ENCODE measurements at places on chromosomes 13 and 19. TPM values are rescaled to one million over a fixed set of nuclear protein-coding genes. Genes with fewer than 3 reads are reported as not detected.

- DNase-seq, result peak; percentile 52
Observed at GRCh38 chr19:18519962-18520847, 1.7 kb downstream of the ELL start.

GRCh38 chr19:45526143-45526542 is 18.9 kb downstream of the VASP start:
- no peak for DNase-seq

GRCh38 chr13:92900446-92900845 is 326.2 kb upstream of the GPC6 start:
- DNase-seq, result no peak

DNA sequence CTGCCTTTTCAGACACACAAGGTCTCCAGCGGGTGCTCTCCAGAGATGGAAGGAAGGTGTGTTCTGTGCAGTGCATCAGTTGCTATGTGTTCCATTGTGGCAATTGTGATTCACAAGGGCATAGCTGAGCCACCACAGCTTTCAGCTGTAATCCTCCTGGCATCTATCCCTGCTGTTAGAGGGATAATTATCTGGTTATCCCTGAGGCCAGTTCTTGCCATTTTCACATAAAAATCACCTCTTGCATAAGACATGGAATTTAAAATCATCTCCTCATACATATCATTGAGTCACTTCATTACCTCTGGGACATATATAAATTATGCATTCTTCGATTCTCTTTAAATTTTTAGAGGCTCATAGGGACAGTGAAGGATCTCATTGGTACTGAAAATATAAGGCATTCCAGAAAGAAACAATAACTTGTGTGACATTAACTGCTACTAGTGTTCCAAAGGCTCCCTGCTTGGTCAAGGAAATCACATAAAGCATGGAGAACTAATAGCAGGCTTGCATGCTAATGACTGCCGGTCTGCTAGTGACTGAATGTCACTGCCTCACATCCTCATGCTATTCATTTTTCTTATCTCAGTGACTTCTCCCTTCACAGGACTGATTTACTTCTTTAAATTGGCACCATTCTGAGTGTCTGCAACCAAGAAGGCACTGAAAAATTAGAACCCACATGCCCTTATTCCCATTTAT is 214.0 kb downstream of the ENOX1 start:
- no peak for DNase-seq

DNA sequence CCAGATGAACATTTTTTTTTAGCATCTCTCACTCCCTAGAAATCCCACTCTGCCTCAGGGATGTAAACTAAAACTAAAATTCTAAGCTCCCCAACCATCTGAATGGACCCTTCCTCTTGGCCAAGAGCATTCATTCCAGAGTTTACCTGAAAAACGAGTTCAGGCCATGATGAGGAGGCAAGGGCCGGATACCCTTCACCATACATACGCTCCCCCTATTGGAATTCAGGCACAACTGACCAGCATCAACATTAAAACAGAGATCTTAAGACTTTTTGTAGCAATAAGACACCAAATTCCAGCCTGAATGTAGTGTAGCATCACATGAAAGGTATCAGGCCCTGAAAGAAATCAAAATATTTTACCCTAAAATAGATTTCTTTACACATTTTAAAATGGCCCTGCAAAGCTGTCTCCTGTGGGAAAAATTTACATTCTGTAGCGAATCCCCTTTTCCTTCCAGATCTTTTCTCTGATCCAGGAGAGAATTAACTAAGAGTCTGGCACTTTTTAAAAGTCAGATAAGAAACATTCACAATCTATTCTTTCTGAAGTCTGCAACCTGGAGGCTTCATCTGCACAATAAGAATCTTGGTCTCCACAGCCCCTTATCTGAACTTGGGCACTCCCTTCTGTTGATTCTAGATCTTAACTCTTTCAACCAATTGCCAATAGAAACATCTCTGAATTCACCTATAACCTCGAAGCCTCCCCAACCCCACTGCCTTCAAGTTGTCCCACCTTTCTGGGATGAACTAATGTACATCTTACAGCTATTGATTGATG is 888.5 kb downstream of the UQCRFS1 start:
- DNase-seq, result no peak

DNA sequence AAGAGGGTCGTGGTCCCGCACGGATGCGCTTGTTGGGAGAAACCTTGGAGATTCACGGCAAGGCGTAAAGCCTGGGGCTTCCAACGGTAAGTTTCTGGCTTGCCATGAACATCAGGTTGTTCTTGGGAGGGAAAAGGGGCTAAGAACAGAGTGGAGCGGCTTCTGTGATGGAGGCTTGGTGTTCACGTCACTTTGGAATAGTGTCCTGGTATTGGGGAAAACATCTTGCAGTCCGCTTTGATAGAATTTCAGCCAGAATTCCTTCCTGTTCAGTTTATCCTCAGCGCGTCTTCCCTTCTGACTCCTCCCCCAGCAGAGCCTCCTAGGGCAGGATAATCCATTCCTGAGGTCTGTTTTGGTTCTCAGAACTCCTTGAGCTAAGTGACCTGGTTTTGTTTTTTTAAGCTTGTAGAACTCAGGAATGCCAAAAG is 2.0 kb downstream of the KCTD15 start:
- no peak for DNase-seq

GRCh38 chr13:21529146-21529893 is 70.2 kb upstream of the ZDHHC20 start:
- no peak for DNase-seq

- DNase-seq, result no peak
Observed at GRCh38 chr13:94254737-94255136, 224.7 kb downstream of the DCT start.

DNA sequence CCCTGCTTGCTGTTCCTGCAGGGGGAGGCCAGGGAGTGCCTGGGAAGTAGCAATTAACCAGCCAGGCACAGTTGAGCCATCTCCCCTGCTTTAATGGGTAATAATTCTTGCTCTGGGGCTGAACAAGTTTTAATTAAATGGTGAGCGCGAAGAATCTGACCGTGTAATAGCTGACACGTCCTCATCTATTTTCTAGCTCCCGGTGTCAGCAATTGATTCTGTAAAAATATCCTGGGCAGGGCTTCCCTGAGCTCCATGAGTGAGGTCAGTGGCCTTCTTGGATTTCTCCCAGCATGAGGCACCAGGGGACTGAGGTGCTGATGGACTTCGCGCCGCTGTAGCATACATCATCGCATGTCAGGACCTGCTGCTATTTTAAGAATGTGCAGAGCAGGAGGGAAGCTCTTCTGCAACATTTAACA is 26.9 kb downstream of the SIPA1L3 start:
- DNase-seq, result no peak

DNA sequence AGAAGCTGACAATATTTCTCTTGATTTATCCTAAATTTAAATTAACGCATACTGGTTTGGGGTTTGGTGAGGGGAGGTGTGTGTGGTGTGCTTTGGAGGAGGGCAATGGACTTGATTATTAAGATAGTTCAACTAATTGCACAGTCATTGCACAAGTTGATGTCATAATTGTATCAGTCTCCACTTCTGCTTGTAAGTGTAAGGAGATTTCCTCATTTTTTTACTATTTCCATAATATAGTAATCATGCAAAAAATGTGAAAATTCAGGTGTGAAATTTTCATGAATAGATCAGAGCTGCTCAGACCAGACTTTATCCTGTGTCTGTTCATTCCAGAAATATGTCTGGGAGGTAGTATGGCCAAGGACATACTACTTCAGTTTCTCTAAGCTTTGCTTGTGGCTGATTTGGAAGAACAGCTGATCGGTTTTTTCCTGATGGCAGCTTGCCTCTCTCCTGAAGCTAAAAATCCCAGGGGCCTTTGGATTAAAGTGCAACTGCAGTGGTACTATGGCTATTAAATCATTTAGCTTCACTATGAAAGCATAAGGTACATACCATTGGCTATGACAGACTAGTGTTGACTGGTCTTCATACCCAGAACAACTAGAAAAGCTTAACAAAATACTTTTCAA is 201.8 kb upstream of the MIR17HG start:
- no peak for DNase-seq

GRCh38 chr13:59531571-59532091 is 632.1 kb downstream of the DIAPH3 start:
- peak; percentile 55 for DNase-seq

GRCh38 chr13:78759704-78760103 is 100.7 kb upstream of the OBI1 start:
- no peak for DNase-seq

DNA sequence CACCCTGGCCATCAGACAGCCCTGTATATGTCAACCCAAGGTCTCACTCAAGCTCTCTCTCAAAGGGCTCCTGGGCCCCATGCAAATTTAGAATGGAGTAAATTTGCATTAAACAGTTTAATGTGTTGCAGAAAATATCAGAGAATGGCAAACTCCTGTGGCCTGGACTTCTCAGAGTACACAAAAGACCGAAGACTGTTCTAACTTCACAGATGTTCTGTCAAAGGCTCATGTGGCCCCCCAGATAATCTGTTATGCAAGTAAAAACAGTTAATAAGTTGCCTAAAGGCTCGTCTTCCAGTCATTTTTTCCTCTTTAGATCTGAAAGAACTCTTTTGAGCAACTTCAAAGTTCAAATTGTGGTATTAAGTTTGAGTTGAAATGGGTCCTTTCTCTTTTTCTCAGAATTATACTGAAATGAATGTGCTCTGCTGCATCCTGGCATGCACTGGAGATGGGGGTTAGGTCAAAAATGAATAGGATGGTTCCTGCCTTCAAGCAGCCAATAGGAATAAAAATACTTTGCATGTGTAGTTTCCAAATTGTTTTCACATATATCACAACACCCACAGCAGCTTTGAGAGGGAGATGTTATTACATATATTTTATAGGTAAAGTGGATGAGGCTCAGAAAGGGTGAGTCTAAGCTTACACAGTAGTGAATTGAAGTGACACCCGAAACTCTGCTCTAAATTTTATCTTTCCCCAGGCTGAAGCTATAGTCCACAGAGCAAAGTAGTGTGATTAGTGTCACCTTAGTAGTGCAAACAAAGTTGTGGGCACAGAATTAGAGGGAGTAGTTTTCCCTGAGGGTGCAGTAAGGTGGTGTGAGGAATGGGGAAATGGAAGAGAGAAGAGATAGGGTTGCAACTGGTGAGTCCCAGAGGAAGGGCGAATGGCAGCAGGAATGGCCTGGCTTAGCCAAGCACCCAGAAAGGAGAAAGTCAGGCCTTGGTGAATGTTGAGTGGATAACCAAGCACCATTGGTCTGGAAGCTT is 205.0 kb upstream of the RFC3 start:
- DNase-seq, result no peak

DNA sequence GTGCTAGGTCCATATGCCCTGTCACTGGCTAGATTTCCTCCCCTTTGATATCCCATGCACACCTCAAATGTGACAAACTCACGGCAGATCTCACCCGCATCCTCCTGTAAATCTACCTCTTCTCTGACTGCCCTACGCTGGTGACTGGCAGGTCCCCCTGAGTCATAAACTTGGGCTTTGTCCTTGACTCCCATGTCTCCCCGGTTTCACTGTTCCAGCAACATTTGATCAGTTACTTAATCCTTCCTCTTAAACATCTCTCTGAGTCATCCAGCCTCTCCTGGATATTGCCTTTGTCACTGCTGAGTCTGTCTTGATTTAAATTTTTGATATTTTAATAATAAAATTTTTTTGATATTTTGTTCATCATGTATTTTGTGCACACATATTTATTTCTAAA is 26.5 kb downstream of the FAM216B start:
- DNase-seq, result no peak

DNA sequence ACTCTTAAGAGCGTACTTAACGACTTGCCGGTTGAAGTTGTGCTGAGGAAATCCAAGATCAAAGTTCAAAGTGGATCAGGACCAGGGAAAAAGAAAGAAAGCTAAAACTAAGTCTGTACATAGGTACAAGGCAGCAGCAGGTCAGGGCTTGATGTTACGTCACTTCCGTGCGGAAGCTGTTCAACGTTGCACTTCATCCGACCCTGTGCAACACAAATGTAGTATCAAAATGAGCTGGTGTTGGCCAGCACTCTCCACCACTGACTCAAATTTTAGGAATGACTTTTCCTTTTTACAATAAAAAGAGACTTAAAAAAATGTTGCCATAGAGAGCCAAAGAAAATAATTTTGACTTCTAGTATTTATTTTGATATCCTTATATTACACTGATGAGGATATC is 1315.4 kb downstream of the EFNB2 start:
- no peak for DNase-seq

- DNase-seq, result no peak
Observed at GRCh38 chr13:102879793-102880499, 34.1 kb downstream of the ERCC5 start.

- no peak for DNase-seq
Observed at GRCh38 chr19:9597027-9597426, 12.7 kb upstream of the ZNF121 start.

DNA sequence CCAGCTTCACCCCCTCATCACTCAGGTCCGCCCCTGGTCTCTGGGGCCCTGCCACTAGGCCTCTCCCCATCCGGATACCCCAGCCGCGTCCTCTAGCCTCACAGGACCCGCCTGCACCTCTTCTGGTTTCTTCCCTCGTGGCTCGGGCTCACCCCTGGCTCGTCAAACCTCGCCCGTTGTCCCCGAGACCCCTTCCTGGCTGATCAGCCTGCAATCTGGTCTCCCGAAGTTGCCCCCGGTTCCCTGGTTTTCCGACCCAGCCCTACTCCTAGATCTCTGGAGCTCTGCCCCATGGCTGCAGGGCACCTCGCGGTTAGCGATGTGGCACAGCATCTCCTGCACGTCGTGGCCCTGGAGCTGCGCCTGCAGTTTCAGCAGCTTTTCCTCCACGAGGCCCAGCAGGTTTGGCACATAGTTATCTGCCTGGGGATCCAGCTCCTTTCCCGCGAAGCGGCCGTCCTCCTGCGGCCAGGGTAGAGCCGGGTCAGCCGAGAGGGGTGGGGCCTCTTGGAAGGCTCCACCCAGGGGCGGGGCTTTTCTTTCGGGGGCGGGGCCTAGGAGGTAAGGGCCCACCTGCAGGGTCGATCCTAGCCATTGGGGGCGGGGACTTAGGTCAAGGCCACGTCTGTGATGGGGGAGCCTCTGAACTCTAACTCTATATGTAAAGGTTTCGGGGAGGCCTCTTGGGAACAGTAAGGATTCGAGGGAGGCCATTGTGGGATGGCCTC is 2.4 kb upstream of the RGL3 start:
- no peak for DNase-seq

- no peak for DNase-seq
Observed at GRCh38 chr19:35898499-35898809, 1.9 kb downstream of the NFKBID start.

WDR87 gene
- 0.03 TPM for polyA plus RNA-seq

ZNF575 gene
- 2.2 TPM for polyA plus RNA-seq

ACER1 gene
- 0.10 TPM for polyA plus RNA-seq

RGL3 gene
- 52.4 TPM for polyA plus RNA-seq

IL11 gene
- 0.26 TPM for polyA plus RNA-seq

ONECUT3 gene
- polyA plus RNA-seq, result 0.06 TPM

FGF14 gene
- 1.2 TPM for polyA plus RNA-seq

OR7C1 gene
- polyA plus RNA-seq, result 0.10 TPM

ANKRD24 gene
- polyA plus RNA-seq, result 0.94 TPM

ZNF844 gene
- polyA plus RNA-seq, result 24.5 TPM

POU2F2 gene
- 1.7 TPM for polyA plus RNA-seq

HOMER3 gene
- polyA plus RNA-seq, result 53.8 TPM
